Testis (tissue), 5 donors: ENCODE measurements at places on chromosomes 13 and 19. TPM values are rescaled to one million over a fixed set of nuclear protein-coding genes. Genes with fewer than 3 reads are reported as not detected.

GRCh38 chr13:57030671-57031070 lies 110.0 kb upstream of the PRR20A start:
- peak; percentile 14 for DNase-seq

GRCh38 chr19:16033721-16034120 lies 42.6 kb upstream of the TPM4 start:
- peak; percentile 25 for DNase-seq

- DNase-seq = no peak
Measured at GRCh38 chr19:40089462-40089861, 1.3 kb downstream of the ZNF780A start.

- peak; percentile 39 for DNase-seq
Measured at GRCh38 chr19:3506384-3507340, 551 bp downstream of the FZR1 start.

The KANK2 gene
- polyA plus RNA-seq = 77.7 TPM

The IL11 gene
- polyA plus RNA-seq = 1.2 TPM

The CAMSAP3 gene
- 32.4 TPM for polyA plus RNA-seq

The PODNL1 gene
- 5.8 TPM for polyA plus RNA-seq

The AP1M1 gene
- polyA plus RNA-seq = 172 TPM
